ENCODE measurements at places on chromosomes 6 and 20.

- DNase-seq: no peak
These were observed 59.2 kb downstream of the TRAM2 start for GRCh38 chr6:52517502-52518278.

DNA sequence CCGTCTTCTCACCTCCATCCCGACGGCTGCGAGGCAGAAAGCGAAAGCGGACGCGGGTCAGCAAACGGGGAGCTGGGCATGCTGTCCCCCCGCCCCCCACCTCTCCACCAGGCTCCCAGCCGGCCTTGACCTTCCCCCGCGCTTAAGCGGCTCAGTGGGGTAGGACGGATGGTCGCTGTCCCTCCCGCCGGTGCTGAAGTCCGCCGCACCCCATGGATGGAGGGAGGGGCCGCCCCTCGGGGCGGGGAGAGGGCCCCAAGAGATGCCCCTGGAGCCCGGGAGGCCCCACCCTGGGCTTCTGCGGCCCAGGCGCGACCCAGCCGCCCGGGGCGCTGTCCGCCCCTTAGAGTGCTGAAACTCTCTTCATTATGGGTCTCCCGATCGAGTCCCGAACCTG is at the start of gene KCNB1:
Gene KCNB1 (minus strand): TSS at position 48 of the 397 bp plus-strand sequence. CDS start 188 bp downstream, outside the sequence.
- DNase-seq: peak; percentile 95

GRCh38 chr6:79040083-79040482 is 38.0 kb downstream of the PHIP start:
- no peak for DNase-seq

- peak; percentile 58 for DNase-seq
These were observed 4.6 kb downstream of the HLA-DPB1 start for GRCh38 chr6:33080127-33081089.

DNA sequence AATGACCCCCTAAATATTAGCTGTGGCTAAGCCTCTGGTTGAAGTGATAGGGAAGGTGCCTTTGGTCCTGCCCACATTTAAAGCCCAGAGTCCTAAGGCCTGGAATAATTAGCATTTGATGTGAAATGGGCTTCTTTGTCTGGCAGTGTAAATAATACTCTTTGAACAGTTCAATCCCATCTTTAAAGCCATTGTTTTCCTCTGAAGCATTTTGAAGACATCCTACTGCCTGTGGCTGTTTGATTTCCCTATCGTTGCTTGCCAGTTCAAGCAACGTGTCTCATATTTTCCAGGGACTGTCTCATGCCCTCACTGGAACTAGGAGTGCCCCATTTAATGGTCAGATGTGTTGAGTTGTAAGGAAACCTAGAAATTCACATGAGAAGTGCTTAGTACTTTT is 89.3 kb upstream of the BTN3A2 start:
- DNase-seq: no peak

- no peak for DNase-seq
These were observed 6.7 kb downstream of the PABPC1L start for GRCh38 chr20:44916586-44916985.

DNA sequence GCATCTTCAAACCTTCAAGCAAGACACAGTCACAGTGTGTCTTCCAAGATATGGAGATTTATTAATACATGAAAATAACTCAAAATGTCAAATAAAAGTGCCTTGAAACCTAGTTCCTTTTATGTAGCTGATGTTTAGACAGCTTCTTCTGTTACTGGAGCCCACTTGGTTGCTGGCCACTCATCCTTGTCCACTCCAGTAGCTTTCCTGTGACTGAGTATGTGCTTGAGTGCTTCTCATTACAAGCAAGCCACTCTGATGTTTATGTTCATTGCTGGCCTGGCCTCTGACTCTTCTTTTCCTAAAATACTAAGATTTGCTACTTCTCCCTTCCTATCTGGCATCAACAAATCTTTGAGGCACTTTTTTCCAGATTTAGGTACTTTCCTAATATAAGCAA is 545.2 kb upstream of the MAN1A1 start:
- DNase-seq: no peak

Data from cardiac muscle cell (in vitro differentiated cells and primary cell).